A549 (cell line): ENCODE measurements at places on chromosomes 7 and 10. TPM values are rescaled to one million over a fixed set of nuclear protein-coding genes. Genes with fewer than 3 reads are reported as not detected.
A peak's percentile ranks its signal among the peaks of the same experiment; 100 is the strongest.

The JCAD gene
- polyA plus RNA-seq: 4.4 to 6.4 TPM (median 5.5 TPM) in 3 replicates

- DNase-seq: no peak
These were observed 11.0 kb downstream of the CALHM2 start for GRCh38 chr10:103441206-103441605.

- no peak for DNase-seq
These were observed 3.8 kb upstream of the POLD2 start for GRCh38 chr7:44127161-44127560.

The CSGALNACT2 gene
- polyA plus RNA-seq: 10.0 to 11.2 TPM (median 10.8 TPM) in 3 replicates

DNA sequence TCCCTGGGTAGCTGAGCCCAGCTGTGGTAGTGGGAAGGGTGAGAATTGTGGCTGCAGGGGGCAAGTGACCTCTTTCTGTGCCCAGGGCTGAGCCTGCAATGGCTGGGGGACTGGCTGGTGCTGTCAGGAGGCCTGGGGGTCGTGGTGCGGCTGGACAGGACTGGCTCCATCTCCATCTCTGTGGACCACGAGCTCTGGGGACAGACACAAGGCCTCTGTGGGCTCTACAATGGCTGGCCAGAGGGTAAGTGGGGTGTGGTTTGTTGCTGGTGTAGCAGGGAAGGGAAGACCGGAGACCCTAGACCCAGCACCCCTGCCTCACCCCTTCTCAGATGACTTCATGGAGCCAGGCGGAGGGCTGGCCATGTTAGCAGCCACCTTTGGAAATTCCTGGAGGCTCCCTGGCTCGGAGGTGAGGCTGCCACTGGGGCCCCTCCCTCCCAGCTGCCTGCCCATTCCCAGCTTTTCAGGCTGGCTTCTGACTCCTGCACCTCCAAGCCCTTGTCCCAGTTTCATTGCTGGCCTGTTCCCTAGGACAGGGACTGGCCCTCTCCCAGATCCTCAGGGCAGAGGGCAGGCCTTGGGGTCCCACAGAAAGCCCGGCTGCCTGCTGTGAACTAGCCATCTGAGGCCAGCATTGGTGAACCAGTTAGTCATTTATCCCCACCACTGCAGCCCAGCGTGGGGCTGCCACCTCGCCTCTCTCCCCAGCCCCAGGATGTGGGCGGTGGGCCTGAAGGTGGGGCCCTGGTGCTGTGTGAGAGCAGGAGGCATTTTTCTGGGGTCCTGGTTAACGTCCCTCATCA lies 5.5 kb upstream of the ZNF467 start:
- DNase-seq: no peak

The PRSS37 gene
- not detected in 3 replicates for polyA plus RNA-seq

The IGFBP1 gene
- polyA plus RNA-seq: 2.7 to 4.4 TPM (median 4.2 TPM) in 3 replicates

DNA sequence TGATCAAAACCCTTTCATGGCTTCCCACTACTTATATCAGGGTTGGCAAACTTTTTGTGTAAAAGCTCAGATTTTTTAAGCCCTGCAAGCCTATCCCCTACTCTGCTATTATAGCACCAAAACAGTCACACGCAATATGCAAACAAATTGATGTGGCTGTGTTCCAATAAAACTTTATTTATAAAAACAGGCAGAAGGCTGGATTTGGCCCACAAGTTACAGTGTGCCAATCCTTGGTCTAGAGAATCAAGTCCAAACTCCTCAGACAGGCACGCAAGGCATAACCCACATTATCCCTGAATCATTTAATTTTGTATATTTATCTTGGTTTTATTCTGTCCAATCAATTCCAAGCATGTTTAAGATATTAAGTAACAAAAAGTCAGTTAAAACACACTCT lies 71.9 kb downstream of the SGMS1 start:
- DNase-seq: no peak

The AGBL3 gene
- 2.2 to 3.7 TPM (median 2.7 TPM) in 3 replicates for polyA plus RNA-seq

DNA sequence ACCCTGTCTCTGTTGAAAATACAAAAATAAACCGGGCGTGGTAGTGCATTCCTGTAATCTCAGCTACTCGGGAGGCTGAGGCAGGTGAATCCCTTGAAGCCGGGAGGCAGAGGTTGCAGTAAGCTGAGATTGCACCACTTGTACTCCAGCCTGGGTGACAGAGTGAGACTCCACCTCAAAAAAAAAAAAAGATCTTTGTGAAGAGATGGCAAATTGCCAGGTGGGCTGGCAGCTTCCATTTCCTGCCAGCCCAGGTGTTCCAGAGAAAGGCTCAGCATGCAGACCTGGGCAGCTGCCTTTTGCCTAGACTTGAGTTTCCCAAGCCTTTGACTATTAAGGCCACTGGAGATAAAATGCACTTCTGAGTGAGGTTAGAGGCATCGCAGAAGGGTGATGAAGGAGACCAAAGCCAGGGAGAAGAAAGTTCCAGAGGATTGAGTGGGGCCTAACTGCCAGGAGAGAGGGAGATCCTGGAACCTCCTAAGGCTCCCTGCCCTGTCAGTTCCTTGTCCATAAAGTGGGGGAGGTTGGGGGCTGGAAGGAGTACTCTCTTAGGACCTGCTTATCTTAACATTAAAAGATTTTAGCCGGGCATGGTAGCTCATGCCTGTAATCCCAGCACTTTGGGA lies 10.0 kb upstream of the DDIT4 start:
- DNase-seq: no peak

The POM121L12 gene
- not detected in 3 replicates for polyA plus RNA-seq

GRCh38 chr7:77935652-77936348 lies 137.2 kb downstream of the PHTF2 start:
- DNase-seq: peak; percentile 6

DNA sequence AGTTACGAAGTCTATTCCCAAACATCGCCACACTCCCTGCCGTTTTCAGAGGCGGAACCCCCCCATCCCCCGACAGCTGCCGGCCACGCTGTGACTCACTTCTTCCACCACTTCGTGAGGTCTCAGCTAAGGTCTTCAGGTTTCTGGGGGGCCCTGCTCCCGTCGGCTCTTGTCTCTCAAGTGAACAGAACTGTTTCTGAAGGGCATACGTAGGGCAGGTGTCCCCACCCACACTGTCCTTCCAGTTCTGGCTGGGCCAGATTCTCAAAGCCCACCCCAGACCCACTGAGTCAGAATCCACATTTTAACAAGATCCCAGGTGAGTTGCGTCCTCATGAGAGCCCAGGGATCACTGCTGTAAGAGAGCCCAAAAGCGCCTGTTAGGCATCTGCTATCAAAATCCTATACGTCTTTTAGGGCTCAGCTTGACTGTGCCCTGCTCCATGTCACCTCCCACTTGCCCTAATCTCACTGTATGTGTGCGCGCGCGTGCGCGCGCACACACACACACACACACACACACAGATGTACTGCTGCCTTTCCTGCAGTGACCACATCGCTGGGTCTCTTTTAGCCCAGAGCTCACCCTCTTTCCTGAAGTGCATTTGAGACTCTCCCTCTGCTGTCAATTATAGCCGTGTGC lies 78.8 kb downstream of the PROSER2 start:
- DNase-seq: no peak

DNA sequence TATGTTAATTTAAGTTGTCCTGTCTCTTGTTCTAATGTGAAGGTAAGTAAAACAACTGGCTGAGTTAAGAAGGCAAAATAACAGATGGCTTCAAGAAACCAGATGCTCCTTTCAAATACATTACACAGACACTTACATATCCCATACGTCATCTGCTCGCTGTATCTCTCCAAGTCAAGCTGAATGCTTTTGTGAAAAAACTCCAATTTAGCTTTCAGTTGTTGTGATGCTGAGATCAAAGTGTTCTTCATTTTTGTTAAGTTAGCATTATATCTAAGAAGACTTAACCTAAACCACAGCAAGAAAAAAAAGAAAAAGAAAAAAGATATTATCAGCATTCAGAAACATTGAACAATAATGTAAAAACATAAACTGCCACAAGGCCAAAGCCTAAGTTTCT lies 18.5 kb upstream of the ERLIN1 start:
- no peak for DNase-seq

GRCh38 chr7:39703144-39703543 lies 79.8 kb downstream of the RALA start:
- peak; percentile 7 for DNase-seq

The KCP gene
- polyA plus RNA-seq: 0.07 to 0.18 TPM (median 0.14 TPM) in 3 replicates

DNA sequence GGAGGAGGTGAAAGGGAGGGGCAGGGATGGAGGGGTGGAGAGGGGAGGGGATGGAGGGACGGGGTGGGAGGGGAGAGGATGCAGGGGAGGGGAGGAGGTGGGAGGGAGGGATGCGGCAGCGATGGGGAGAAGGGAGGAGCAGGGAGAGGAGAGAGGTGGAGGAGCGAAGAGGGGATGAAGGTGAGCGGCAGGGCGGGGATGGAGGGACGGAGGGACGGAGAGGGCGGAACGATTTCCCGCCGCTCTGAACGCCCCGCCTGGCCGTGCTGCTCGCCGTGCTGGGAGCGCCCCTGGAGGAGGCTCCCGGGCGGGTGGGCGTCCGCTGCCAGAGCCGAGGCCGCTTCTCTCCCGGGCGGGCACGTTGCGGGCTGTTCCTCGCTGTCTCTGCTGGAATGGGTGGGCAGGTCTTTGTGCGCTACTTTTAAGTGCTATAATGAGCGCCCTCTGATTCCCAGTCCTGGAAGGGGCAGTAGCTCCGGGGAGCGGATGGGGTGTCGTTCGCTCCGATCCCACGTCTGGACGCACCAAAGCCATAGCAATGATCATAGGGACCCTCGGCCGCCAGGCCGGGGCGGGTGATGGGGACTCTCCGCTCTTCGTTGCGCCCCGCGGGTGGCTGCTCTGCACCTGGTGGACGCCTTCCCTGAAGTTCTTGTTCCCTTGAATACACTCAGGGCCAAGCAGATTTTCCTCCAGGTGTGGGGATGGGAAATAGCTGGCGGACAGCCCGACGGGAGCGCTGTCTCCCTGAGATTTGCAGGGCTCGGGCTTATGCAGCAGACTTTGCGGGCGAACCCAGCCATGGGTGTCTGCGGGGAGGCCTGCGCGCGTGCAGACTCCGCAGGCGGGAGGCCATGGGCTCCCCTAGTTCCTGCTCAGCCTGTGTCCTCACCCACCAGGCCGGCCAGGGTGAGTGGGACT lies 81.1 kb upstream of the CPXM2 start:
- DNase-seq: no peak
